ENCODE measurements at places on chromosomes 4 and X.

DNA sequence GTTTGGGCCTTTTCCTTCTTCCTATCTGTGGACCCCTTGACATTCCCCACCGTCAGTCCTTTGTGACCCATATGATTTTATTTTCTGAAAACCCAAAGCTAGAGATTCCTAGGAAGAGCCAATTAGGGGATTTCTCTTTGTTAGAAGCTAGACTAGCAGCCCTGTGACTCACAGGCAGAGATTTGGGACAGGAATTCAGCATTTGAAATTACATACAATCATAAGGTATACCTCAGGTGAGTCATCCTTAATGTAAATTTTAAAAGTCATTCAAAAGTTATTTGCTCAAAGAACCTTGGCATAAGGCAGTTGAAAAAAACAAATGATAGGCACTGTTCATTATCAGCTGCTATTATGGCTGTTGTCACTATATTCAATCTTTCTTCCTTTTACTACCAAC is 40.6 kb downstream of the USP26 start:
- no peak for DNase-seq

DNA sequence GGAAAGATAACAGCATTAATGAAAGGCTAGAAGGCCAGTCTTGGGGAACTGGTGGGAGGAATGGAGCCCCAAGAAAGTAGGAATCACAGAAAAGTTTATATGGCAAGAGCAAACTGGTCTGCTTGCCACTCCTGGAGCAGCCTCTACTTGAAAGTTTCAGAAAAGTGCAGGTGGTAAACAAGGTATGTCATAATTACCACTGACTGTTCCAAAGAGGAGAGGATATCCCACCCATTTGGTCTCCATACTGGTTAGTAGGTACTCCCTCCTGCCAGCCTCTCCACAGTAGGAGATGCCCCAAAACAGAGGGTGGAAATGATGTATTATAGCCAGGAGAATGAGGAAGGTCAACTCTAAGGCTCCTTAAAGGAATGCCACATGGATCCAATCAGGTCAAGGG is 145.1 kb downstream of the INPP4B start:
- DNase-seq: no peak

GRCh38 chr4:24853142-24853541 is 57.8 kb downstream of the SOD3 start:
- DNase-seq: no peak

GRCh38 chr4:20456407-20456806 is 204.7 kb downstream of the SLIT2 start:
- DNase-seq: no peak

DNA sequence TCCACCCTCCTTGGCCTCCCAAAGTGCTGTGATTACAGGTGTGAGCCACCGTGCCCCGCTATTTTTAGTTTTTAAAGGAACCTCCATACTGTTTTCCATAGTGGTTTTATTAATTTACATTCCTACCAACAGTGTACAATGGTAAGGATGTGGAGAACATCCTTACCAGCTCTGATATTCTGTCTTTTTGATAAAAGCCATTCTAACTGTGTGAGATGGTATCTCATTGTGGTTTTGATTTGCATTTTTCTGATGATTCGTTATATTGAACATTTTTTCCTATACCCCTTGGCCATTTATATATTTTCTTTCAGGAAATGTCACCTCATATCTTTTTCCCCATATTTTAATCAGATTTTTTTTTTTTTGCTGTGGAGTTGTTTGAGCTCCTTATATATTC is 14.2 kb upstream of the TLR2 start:
- DNase-seq: no peak

GRCh38 chrX:118884552-118885138 is 61.0 kb downstream of the ZCCHC12 start:
- no peak for DNase-seq

DNA sequence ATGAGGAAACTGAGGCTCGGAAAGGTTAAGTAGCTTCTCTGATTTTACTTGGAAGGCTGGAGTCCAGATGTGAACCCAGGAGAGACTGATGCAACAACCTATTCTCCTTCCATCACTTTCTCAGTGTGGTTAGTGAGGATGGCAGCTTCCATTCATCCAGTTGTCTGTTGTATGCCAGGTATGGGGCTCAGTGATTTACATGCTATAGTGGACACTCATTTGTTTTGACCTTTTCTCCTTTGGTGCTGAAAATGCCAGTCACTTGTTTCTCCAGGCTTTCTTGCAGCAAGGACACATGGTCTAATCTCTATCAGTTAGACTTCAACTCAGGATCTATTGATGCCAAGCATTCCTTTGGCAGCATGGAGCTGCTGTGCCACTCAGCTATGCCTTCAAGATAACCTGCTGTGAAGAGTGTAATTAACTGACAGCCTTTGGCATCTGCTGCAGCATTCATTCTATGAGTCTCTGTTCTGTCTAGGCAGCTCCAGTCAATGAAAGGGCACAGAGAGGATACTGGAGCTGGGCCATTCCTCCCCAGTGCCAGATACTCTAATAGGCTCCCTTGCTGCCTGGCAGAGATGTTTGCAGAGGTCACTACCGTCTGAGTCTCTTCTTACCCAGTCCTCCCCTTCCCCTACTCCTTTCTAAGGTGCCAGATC is 11.0 kb upstream of the CWH43 start:
- DNase-seq: no peak

DNA sequence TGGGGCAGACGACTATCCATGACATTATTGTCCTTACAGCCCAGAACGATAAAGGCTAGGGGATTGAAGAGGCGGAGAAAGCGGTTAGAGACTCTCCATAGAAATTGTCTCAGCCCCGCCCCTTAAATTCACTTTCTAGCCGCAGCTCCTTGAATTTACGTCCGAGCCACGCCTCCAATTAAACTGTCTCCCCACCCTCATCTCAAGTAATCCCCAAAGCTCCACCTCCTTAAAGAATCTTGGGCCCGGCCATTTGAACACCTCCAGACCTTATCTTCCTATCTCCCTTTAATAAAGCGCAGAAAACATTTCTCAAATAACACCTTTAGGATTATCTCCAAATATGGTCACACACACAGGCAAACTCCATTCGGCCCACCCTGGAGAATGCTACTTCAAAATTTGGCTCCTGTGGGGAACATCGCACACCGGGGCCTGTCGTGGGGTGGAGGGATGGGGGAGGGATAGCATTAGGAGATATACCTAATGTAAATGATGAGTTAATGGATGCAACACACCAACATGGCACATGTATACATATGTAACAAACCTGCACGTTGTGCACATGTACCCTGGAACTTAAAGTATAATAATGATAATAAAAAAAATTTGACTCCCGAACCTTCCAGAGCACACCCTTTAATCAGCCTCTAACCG is 7.2 kb upstream of the MAGIX start:
- no peak for DNase-seq

GRCh38 chrX:80181079-80181478 is 166.5 kb downstream of the TBX22 start:
- no peak for DNase-seq

- no peak for DNase-seq
Observed at GRCh38 chr4:42720533-42720932, 63.6 kb upstream of the ATP8A1 start.

GRCh38 chrX:44747969-44748368 is 95.9 kb upstream of the DUSP21 start:
- no peak for DNase-seq

DNA sequence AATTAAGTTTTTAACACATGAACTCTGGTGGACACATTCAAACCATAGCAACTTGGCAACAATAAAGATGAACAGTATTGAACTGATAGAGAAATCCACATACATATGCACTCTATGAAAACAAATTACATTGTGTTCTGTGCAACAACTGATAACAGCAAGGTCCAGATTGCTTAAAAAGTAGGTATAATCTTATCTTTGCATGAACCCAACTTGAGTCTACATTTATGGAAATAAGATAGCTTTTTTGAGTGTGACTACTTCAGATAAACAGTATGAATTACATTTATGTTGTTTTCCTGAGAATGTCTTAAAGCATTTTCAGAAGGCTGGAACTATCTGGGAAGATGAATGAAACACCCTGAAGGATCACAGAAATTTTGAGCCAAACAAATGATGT is 212.6 kb upstream of the GK2 start:
- no peak for DNase-seq

DNA sequence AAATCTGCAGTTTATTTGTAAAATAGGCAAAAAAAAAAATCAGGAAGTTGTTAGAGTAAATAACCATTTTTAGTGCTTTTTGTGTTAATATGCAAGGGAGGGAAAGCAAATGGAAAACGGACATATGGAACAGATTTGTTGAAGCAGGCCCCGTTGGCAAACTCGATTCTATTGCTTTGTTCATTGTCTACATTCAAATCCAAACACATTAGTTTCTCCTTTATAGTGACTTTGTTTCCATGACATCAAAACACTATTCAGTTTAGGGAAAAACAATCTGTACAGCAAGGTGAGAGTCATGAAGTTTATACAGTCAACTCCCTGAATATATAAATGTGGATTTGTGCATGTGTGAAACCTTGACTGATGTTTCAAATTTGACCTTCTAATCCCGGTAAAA is 142.2 kb downstream of the FAM47A start:
- no peak for DNase-seq

DNA sequence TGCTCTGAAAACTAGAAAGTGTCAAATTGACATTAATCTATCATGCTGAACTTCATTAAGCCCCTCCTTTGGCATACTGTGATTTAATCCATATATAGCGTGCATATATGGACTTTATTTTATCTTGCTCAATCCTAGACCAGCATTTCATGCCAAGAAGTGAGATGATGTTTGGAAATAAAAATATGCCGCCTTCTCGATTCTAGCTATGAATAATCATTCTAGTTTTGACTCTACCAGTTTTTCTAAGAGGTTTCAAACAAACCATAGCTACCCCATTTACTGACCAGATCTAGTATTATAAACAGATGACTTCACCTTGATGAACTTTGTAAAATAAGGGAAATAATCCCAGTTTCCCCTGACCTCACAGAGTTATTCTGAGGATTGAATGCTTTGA is 95.0 kb downstream of the ARX start:
- DNase-seq: no peak

DNA sequence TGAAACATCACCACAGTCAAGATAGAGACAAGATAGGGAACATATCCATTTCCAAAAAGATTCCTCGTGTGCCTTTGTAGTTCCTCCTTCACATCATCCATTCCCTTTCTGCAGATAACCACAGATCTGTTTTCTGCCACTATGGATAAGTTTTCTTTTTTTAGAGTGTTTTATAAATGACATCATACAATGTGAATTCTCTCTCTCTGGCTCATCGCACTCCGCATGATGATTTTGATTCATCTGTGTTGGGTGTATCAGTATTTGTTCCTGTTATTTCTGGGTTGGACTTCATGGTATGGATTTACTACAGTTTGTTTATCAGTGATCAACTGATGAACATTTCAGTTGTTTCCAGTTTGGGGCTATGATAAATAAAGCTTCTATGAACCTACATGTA is 23.2 kb upstream of the ANXA3 start:
- DNase-seq: no peak

- no peak for DNase-seq
Observed at GRCh38 chr4:25172961-25173915, 13.0 kb upstream of the SEPSECS start.

- no peak for DNase-seq
Observed at GRCh38 chrX:5397409-5397808, 831.3 kb downstream of the NLGN4X start.

DNA sequence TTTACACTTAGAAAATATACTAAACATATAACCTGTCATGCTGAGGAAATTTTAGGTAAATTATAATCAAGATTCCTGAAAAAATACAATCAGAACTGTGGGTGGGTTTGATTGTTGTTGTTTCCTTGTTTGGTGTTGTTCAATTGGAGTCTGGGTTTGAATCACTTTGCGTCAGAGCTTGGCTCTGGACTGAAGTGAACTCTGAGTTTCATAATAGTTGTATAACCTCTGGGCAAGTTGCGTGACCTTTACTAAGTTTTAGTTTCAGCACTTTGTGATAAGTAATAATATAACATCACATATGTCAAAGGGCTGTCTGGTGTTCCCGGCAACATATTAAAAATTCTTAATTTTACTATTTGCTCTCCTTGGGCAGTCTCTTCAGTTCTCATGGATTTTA is 758.1 kb downstream of the RAPGEF2 start:
- DNase-seq: no peak

- DNase-seq: no peak
Observed at GRCh38 chr4:6907658-6908191, 1.9 kb upstream of the TBC1D14 start.

DNA sequence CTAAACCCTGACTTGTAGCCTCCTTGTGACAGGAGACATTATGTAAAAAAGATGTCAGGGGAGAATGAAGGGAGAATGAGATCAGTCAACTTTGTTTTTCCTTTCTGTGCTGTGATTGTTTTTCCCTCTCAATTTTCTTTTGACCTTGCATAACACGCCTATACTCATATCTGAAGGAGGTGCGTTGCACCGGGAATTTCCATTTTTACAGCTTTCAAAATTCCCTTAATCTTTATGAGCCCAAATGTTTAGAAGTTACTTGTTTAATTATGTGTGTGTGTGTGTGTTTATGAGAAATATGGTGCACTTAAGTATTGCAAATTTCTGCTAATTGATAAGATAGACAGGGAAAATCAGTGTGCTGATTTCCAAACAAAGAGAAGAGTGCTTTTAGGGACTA is 21.6 kb downstream of the SYNPO2 start:
- no peak for DNase-seq

DNA sequence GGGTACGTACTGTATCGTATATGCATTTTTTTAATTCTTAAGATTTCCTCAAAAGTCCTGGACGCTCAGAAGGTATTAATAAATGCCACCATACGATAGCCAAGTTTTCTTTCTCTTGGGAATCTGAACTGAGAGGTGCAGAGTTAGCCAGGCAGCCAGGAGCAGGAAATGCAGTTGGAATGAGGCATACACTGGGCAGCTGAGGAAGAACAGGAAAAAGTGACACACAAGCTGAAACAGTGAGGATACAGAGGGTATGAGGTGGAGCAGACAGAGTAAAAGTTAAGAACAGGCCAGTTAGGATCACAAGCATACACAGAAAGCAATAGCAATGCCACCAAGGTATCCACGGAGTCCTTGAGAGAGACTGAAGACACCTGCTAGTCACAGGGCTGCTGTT is 13.4 kb downstream of the UFSP2 start:
- DNase-seq: no peak

All from cortex of kidney (tissue), 1 donor.